ENCODE measurements at places on chromosomes 5 and 9.
A peak's percentile ranks its signal among the peaks of the same experiment; 100 is the strongest.

GRCh38 chr5:78610636-78611035, 37.9 kb downstream of the LHFPL2 start:
- no peak for DNase-seq

- DNase-seq = no peak
Observed at GRCh38 chr5:124593952-124594351, 152.5 kb downstream of the ZNF608 start.

DNA sequence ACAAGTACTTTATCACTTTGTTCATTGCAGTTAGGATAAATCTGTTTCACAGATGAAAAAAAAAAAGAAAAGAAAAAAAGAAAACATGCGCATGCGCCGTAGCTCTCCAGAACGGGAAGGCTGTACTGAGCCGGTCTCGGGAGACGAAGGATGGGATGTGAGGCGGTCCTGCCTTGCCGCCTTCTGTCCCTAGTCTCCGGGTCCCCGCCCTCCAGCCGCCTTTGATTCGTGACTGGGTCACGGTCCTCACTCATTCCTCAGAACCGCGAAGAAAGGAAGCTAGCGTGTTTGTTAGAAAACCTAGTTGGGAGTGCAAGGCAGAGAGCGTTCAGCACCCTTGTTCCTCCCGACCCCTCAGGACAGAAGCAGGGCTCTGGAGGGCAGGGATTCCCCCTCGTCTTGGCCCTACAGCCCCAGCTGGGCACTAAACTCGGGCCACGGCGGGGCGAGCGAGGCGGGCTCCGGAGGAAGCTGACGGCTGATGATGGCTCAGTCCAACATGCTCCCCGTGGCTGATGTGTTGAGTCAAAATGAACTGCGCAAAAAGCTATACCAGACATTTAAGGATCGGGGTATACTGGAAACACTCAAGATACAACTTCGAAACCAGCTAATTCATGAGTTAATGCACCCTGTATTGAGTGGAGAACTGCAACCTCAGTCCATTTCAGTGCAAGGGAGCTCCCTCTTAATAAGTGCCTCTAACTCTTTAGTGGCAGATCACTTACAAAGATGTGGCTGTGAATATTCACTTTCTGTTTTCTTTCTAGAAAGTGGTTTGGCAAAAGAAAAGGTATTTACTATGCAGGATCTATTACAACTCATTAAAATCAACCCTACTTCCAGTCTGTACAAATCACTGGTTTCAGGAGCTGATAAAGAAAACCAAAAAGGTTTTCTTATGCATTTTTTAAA, 40.0 kb downstream of the CPLANE1 start:
- no peak for DNase-seq

- no peak for DNase-seq
Observed at GRCh38 chr9:134658378-134658955, 16.9 kb downstream of the COL5A1 start.

- DNase-seq = no peak
Observed at GRCh38 chr5:56858777-56859442, 43.6 kb downstream of the MAP3K1 start.

- DNase-seq = no peak
Observed at GRCh38 chr9:108666240-108666784, 189.5 kb downstream of the ACTL7B start.

DNA sequence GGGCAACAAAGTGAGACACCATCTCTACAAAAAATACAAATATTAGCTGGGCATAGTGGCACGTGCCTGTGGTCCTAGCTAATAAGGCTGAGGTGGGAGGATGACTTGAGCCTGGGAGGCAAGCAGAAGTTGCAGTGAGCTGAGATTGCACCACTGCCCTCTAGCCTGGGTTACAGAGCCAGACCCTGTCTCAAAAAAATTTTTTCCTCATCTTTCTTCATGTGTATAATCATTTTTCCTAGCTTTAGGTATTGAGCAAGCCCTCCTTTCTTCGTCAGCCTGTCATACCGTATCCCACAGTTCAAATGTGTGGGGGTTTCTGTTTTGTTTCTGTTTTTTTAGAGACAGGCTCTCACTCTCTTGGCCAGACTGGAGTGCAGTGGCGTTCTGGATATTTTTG, 41.3 kb downstream of the EHMT1 start:
- DNase-seq = no peak

DNA sequence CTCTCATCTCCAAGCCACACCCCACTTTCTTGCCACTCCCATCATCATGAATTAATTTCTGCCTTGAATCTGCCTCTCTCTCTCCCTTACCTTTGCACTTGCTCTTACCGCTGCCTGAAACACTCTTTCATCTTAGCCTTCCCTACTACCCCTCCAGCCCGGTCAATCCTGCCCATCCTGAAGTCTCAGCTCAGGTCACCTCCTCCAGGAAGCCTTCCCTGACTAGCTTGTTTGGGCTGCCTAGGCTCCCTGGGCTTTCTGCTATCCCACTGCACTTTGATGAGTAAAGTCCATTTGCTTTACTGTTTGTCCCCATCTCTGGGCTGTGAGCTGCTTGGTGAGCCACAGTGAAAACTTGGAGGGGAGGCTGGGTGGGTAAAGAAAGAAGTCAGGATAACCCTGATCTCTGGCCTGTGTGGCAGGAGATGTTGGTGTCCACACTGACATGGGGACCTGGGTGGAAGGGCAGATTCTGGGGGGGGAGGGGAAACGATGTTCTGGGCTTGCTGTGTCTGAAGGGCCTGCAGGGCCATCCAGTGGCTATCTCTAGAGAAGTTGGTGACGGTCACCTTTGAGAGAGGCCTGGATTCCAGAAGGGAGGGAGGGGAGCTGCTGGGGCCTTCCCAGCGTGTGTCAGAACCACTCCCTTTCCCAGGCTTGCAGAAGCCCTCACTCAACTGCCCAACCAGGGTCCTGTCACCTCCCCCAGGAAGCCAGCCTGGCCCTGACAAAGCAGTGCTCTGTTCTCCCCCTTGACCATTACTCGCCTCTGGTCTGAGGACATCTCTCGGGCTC, 75.0 kb upstream of the DAB2IP start:
- no peak for DNase-seq

DNA sequence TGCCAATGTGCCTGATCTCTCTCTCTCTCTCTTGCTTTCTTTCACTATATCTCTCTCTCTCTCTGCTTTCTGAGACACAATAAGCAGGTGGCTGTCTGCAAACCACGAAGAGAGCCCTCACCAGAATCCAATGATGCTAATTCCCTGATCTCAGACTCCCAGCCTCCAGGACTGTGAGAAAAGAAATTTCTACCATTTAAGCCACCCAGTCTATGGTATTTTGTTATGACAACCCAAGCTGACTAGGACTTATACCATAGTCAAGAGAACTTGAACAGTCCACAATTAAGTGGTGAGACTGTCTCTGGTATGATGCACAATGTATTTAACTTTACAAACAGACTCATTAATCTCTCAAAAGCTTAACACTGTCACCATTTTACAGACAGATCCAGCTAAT, 67.0 kb downstream of the NFIB start:
- no peak for DNase-seq

GRCh38 chr5:83636156-83636555, 84.5 kb downstream of the HAPLN1 start:
- no peak for DNase-seq

DNA sequence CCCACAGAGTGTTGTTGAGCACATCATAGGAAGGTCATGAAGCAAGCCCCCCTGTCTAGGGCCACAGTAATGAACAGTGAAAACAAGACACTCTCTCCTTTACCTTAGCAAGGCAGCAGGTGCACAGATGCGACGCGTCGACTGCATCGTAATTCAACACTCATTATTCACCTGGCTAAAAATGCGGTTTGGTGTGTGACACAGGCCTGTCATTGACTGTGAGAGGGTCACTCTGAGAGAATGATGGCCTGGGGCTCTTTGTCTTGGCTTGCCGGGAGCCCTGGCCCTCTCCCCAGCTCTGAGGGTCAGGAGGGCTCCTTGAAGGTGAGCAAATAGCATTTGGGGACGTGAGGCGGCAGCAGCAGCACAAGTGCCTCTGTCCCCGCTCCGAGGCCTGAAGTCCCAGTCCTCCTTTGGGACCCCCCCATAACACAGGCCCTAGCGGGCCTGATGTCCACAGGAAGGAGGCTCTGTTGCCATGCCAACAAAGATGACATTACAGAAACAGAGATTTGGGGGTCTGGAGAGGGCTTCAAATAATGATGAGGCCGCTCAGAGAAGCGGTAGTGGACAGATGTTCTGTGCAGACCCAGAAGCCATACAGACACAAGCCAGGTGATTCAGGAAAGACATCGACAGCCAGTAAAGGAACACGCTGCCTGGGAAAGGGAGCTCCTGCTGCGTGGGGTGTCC, 46.7 kb downstream of the SHB start:
- DNase-seq = peak; percentile 32

DNA sequence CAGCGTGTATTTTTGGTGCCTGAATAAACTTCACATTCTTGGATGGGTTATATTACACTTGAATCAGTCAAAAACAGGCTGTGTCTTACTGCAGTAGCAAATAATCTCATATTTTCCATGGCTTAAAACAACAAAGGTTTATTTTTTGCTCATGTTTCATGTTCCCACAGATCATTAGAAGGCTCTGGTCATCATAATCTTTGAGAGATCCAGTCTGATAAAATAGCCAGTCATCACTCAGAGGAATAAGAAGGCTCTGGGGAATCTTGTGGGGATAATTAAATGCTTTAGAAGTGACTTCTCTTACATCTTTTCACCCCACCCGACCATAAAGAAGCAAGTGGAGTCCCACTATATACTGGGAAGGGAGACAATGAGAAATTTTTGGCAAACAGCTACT, 417.7 kb downstream of the PSAT1 start:
- DNase-seq = no peak

DNA sequence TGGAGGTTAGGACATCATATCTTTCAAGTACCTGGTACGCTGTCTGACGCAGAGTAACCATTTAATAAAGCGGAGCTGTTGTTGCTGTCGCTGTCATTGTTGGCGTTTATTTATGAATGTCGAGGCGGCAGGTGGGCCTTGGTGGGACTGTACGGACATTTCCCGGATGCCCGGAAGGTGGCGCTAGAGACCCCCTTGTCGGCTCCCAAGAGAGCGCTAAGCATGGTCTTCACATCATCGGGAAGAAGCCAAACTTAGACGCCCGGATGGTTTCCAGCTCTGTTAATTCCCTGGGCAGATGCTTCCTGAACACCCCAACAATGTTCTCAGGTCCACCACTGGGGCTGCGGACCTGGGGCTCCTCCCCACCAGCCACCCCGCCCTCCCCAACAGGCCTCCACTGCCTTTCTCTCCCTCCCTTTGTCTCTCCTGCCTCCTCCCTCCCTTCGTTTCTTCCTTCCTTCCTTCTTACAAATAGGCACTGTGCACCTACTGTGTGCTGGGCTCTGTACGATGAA, 54.1 kb downstream of the DUSP1 start:
- DNase-seq = peak; percentile 18

- no peak for DNase-seq
Observed at GRCh38 chr9:120839146-120839545, 3.6 kb downstream of the PSMD5 start.
